ENCODE measurements at places on chromosomes 2 and 18.
A peak's percentile ranks its signal among the peaks of the same experiment; 100 is the strongest.

DNA sequence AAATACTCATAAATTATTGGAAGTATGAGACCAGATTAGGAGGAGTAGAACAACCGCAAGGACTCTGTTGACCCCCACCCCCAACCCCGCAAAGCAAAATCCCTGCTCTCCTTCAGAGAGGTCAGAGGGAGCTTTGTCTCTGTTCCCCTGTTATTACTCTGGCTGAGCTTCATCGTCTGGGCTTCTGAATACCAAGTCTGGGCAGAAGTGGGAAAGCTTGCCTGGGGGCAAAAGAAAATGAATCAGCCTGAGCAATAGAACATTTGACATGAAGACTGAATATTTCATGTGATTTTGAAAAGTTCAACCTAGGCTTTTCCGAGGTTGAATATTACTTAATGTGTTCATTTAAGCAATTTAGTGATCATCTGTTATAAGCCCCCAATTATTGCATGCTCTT, 114.6 kb upstream of the ARHGAP28 start:
- no peaks in the 10 kb centered on the region for H3K36me3 ChIP-seq
- DNase-seq: no peak
- H3K4me1 ChIP-seq: peaks cover 5% of the 10 kb centered on the region

DNA sequence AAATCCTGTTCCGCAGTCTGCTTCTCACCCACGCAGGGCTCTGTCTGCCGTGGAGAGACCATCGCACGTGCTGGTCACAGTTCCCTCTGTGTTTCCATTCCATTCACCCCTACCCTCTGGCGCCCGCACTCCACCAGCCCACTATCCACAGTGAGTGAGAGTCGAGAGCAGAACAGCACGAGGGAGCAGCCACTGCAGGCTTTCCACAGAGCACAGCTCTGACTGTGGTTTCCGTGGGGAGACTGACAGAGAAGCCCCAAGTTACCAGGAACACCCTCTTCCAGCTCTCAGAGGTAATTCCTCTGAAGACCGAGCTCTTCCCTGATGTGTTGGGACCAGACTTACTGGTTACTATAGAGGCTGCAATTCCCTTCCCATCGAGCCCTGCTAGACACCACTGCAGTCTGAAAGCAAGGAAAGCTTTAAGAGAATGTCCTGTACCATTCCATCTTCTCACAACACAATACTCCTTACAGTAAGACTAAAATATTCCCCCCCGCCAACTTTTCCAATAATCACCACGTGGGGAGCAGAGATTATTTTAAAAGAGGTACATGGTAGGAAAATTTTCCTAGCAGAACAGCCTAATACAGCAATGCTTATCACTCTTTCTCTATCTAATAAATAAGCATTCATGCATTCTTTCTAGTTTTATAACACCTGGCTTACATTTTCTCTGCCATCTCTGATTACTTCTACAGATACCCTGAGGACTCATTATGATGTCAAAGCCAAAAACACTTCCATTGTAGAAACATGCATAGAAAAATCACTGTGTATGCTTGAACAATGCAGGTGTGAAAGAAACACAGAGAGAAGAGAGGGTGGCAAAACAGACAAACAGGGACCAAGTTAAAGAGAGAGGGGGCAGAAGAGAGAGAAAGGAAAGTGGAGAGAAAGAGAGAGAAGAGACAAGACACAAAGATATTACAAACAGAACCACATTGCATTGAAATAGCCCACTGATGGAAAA, 4.7 kb downstream of the MYT1L start:
- no peaks in the 10 kb centered on the region for H3K4me1 ChIP-seq
- no peaks in the 10 kb centered on the region for H3K27me3 ChIP-seq
- H3K27ac ChIP-seq: no peak overlapping the region
- DNase-seq: no peak
- H3K36me3 ChIP-seq: no peaks in the 10 kb centered on the region
- no peak overlapping the region for H3K4me3 ChIP-seq

GRCh38 chr2:241378816-241379215, 22.7 kb downstream of the FARP2 start:
- H3K4me3 ChIP-seq: no peak overlapping the region
- no peak for DNase-seq
- H3K36me3 ChIP-seq: no peaks in the 10 kb centered on the region

- peaks cover 4% of the 10 kb centered on the region for H3K4me1 ChIP-seq
- no peak for DNase-seq
- no peaks in the 10 kb centered on the region for H3K27me3 ChIP-seq
Measured at GRCh38 chr18:27181726-27182125, 3.4 kb downstream of the CHST9 start.

- no peak for DNase-seq
- no peaks in the 10 kb centered on the region for H3K4me1 ChIP-seq
- no peaks in the 10 kb centered on the region for H3K36me3 ChIP-seq
- H3K4me3 ChIP-seq: no peak overlapping the region
Measured at GRCh38 chr2:156803243-156803642, 367.1 kb downstream of the GPD2 start.

GRCh38 chr18:75846321-75846720, 418.8 kb upstream of the SMIM21 start:
- DNase-seq: no peak
- no peak overlapping the region for H3K27ac ChIP-seq
- no peak overlapping the region for H3K4me3 ChIP-seq
- no peaks in the 10 kb centered on the region for H3K4me1 ChIP-seq

DNA sequence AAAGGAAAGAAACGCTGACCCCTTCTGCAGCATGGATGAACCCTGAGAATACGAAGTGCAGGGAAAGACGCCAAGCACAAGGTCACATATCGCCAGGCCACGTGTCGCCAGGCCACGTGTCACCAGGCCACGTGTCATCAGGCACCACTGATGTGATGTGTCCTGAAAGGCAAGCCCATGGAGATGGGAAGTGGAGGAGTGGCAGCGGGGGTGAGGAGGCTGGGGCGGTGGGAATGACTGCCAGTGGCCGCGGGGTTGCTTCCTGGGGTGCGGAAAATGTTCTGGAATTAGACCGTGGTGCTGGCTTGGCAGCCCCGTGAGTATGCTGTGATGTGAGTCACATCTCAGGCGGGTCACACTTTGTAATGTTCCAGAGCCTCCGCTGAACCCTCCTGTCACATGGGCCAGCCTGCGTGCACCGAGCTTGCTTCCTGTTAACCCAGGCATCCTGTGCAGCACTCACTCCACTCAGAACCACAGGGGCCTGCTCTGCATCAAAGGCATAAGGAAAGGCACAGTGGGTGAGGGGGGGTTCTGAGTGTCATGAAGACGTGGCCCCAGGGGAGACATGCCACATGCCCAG, 39.0 kb downstream of the SLC66A2 start:
- peak; percentile 18 for DNase-seq
- H3K36me3 ChIP-seq: peaks cover 58% of the 10 kb centered on the region
- no peaks in the 10 kb centered on the region for H3K4me1 ChIP-seq
- H3K4me3 ChIP-seq: no peak overlapping the region
- no peak overlapping the region for H3K27ac ChIP-seq

DNA sequence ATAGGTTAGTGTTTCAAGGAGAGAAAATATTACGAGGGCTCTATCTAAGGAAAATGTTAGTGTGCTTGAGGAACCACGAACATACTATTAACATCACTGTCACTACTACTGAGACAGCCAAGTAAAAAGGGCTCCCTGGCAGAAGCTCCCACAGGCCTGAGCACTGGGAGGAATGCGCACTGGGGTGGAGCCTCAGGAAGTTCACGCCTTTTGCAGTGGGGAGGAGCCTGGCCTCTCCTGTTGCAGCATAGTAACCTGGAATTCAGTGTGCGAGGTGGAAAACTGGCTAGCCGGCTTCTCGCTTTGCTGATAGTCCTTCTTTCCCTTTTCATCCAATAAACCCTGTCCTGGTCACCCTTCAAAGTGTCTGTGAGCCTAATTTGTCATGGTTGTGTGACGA, 250.3 kb downstream of the ERBB4 start:
- H3K36me3 ChIP-seq: no peaks in the 10 kb centered on the region
- H3K27ac ChIP-seq: no peak overlapping the region
- no peak overlapping the region for H3K4me3 ChIP-seq

GRCh38 chr2:188349019-188349418, 57.3 kb downstream of the GULP1 start:
- no peaks in the 10 kb centered on the region for H3K27me3 ChIP-seq
- H3K4me3 ChIP-seq: no peak overlapping the region
- no peaks in the 10 kb centered on the region for H3K36me3 ChIP-seq
- no peak overlapping the region for H3K27ac ChIP-seq

DNA sequence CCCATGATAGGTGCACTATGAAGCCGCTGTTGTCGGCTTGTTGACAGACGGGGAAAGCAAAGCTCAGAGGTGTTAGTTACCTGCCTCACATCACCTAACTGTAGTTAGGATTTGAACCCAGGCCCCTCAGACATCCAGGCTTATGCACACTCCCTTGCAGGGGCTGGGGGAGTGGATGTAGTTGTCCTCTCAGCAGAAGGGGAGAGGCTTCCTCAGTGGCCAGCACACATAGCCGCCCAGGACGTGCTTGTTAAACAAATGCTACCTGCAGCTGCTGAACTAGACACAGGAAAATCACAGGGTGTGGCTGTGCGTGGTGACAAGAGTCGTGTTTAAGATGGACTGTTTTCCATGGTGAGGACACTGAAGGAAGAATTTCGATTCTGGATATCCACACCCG, 39.2 kb downstream of the GREB1 start:
- peaks cover 12% of the 10 kb centered on the region for H3K27me3 ChIP-seq
- peak; percentile 31 for DNase-seq
- no peak overlapping the region for H3K4me3 ChIP-seq
- no peaks in the 10 kb centered on the region for H3K4me1 ChIP-seq
- no peak overlapping the region for H3K27ac ChIP-seq

DNA sequence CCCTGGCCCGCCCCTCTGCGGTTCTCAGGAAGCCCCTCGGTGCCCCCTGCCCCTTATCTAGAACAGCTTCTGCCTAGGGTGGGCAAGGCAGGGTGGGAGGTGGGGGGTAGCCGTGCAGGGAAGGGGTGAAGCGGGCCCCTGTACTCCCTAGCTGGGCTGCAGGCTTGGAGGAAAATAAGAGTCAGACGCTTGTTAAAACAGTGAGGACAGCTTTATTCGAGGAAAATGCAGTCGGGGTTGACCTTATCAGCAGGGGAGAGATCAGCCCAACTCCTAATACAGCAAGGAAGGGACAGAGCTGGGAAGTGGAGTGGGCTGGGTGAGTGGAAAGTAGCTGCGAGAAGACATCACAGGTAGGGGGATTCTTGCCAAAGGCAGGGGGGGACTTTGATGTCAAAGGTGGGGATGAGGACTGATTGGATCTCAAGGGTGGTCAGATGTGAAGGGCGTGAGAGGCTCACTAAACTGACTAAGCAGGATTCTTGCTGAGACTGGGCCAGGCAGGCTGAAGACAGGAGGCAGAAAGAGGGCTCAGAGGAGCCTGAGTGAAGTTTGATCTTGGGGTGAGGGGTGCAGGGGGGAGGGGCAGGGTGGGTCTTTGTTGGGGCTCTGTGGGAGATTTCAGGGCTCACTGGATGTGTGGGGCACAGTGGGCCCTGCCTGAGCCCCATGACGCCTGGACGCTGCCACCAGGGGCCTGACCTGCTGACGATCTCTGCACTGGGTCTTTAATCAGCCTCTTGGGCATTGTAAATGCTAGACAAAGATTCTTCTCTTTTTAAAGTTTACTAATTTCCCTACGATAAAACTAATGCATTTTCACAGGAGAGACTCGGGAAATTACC, 29.9 kb downstream of the HPCAL1 start:
- no peak for DNase-seq
- H3K4me3 ChIP-seq: no peak overlapping the region
- no peak overlapping the region for H3K27ac ChIP-seq
- H3K27me3 ChIP-seq: no peaks in the 10 kb centered on the region
- peaks cover 10% of the 10 kb centered on the region for H3K36me3 ChIP-seq

GRCh38 chr2:129061069-129061768, 742.6 kb upstream of the HS6ST1 start:
- no peaks in the 10 kb centered on the region for H3K27me3 ChIP-seq
- H3K4me1 ChIP-seq: peaks cover 12% of the 10 kb centered on the region
- no peaks in the 10 kb centered on the region for H3K36me3 ChIP-seq
- no peak overlapping the region for H3K27ac ChIP-seq

DNA sequence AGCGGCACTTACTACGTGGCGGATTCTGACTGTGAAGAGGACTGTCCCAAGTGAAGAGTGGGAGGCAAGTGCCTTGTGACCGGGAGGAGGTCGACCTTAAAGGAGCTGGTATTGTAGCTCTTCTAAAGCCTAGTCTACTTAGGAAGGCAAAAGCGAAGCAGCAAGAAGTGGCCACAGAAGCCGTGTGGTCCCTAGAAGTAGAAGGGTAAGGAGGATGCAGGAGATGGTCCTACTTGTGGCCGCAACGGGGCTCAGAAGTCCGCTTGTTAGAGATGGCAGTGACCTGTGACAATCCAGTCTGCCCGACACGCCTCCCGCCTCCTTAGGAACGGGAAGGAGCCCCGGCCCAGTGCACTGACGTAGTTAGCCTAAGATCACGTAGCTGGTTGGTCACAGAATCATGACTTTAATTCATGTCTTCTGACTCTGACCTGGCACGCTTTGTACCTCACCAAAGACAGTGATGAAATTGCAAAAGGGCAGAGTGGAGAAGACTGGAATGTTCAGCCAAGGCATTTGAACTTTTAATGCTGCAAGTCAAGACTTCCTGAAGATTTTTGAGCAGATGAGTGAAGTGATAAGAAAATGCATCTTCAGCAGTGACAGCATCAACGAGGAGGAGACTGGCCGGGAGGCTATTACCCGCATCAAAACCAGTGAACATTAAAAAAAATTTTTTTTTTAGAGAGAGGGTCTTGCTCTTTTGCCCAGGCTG, 749 bp upstream of the EIF2AK3 start:
- no peaks in the 10 kb centered on the region for H3K36me3 ChIP-seq
- H3K4me3 ChIP-seq: peak overlapping the region; percentile 53
- H3K27ac ChIP-seq: peak overlapping the region; percentile 94
- H3K27me3 ChIP-seq: no peaks in the 10 kb centered on the region
- peaks cover 14% of the 10 kb centered on the region for H3K4me1 ChIP-seq
- DNase-seq: peak; percentile 98

DNA sequence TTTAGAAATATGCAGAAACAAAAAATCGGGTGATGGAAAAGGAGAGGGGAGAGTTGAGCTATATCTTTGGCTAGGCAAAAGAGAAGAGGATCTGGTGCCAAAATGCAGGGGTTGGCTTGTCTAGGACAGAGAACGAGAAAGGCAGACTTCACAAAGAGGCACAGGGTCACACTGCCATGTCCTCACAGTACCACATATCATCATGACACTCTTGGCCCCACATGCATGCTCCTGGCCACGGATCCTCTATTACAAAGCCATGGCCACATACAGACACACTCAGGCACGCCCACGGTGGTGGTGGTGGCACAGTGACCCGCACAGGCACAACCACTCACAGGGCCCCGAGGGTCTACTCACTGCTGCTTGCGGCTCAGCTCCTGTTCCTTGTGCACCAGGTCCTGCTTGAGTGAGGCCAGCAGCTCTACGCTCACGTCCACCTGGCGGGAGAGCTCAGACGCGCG, 15.9 kb downstream of the FBXO41 start:
- H3K27ac ChIP-seq: no peak overlapping the region
- no peak for DNase-seq
- peaks cover 7% of the 10 kb centered on the region for H3K4me1 ChIP-seq
- no peaks in the 10 kb centered on the region for H3K36me3 ChIP-seq

DNA sequence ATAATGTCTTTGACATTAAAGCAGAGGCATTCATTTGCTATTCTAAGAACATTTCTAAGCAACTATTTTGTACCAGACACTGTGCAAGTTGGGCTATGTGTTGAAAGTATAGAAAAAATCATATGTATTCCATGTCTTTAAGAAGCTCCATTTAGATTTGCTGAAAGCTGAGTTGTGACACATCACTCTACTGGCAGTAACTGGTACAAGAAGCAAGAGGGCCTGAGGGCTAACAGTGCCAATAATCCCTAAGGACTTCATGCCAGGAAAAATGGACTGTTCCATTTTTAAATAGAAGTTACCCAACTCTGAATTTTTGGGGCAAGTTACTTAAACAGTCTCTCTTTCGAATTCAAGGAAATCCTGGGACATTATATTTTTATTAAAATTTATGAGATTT, 178.7 kb downstream of the SRBD1 start:
- no peak overlapping the region for H3K4me3 ChIP-seq
